WERI-Rb-1 (cell line): ENCODE measurements at places on chromosomes 2 and 18.

DNA sequence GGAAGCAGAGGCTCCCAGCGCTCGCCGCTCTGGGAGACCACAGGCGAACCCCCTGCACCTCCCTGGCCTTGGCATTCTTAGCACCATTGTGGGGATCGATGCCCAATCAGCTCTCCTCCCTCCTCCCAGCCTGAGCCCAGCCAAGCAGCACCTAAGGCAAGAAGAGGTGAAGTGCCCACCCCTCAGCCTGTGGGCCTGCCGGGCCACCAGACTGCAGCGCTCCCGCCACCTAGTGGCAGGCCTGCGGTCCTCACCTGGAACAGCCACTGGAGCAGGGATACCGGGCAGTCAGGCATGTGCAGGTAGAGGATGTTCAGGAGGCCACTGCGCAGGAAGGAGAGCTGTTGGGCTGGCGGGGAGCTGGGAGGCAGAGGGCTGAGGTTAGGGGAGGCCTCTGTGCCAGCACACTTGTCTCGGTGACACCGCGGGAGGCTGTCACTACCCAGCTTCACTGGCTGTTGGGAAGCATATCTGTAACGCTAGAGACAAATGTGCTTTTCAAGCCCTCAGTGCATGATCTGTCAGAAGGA is 35.2 kb downstream of the FAM178B start:
- DNase-seq = peak; percentile 86

DNA sequence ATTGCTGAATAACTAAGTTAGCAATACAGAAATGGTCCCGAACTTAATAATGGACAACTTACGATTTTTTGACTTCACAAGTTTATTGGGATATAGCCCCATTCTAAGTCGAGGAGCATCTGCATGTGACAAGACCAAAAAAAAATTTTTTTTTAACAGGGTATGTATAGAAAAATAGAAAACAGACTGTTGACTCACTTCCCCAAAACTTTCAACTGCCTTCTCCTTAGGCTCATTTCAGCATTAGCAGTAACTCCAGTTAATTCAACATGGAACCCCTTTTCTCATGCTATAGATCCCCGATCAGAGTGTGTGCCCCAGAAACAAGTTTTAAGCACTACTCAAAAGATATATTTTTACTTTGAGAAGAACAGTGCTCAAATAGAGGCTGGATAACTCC is 5.4 kb downstream of the CD302 start:
- no peak for DNase-seq

- DNase-seq = no peak
These were observed 237.2 kb upstream of the COPS8 start for GRCh38 chr2:236848501-236848900.

- no peak for DNase-seq
These were observed 2.5 kb downstream of the MPPE1 start for GRCh38 chr18:11905613-11906012.

- DNase-seq = no peak
These were observed 20.3 kb downstream of the PLEK start for GRCh38 chr2:68385220-68385906.

GRCh38 chr2:100739735-100740432 is 80.1 kb upstream of the NPAS2 start:
- no peak for DNase-seq

DNA sequence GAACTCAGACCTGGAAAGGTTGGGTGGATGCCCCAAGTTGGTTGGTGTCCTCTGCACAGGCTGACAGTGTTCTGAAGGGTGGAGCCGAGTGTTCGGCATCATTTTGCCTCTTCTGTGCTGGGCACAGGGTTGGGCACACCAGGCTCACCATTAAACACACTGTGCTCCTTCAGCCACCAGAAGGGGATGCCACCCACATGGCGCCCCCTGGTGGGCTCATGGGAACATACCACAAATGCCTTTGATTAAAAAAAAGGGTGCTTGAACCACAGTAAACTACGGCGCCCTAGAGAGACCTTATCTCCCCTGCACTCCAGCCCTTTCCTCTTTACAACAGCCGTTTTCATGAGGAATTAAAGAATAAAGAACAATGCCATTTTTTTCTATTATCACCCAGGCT is 89.4 kb downstream of the CELF4 start:
- DNase-seq = peak; percentile 59

DNA sequence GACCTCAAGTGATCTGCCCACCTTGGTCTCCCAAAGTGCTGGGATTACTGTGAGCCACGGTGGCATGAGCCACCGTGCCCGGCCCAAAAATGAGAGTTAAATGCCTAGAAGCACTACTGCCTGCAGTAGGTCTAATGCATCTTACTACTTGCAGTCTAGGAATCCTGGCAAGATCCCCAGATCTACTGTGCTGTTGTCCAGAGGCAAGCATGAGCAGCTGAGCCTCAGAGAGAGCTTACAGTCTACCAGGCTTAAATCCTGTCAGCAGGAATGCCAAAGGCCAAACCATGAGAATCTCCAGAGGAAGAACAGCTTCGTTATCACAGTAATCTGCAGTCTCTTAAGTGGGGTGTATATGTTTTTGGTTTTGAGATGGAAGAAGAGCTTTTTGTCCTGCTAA is 54.4 kb downstream of the XRCC5 start:
- no peak for DNase-seq

- no peak for DNase-seq
These were observed 64.7 kb upstream of the SLC8A1 start for GRCh38 chr2:40516604-40517003.

DNA sequence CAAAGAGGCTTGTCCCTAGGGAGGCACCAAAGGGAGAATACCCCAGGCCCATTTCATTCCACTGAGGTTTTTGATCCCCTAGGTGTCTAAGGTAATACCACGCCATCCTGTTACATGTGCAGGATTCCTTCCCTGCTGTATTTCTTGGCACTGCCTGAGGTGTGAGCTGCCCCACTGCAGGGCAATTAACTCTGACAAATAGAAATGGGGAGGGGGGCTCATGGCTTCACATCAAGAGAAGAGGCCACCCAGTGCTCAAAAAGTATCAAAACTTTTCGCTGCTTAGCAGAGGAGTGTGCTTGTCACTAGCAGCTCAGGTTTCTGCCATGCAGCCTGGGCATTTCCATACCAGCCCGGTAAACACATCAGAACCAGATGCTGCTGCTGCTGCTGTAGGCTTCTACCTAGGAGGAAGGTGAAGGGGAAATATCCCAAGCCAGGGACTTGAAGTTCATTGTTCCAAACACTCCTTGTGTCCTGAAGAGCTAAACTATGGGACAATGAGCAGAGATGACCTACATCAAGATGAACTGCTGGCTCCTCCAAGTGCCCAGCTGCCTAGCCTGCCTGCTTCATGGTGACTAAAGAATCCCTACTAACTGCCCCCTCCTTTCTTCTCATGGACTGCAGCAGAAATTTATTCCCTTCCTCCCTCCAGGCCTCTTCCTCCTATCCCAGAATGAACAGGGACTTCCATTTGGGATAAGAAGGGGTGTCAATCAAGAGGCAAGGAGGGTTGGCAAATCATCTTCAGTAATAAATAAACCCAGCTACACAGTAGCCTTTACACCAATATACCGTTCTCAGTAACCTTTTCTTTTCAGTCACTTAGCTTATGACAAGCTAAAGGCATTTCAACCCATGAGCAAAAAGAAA is 16.4 kb downstream of the POU3F3 start:
- no peak for DNase-seq

GRCh38 chr2:18664421-18664820 is 75.1 kb upstream of the NT5C1B start:
- DNase-seq = no peak

DNA sequence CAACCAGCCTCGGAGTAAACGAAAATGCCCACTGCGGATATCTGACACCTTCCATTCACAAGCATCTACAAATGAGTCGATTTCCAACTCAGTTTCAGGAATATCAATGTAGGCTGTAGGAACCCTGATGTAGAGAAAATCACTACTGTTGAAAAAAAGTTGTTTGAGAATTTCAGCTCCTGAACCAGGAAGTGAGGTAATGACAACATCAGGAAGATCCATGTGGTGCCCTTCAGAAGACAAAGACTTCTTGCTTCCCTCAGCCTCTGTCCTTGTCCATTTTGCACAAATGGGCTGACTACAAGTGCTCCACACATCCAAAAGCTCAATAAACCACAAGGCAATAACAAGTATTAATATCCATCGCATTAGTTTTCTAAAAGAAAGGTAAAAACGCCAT is 4.7 kb downstream of the DSEL start:
- DNase-seq = no peak

DNA sequence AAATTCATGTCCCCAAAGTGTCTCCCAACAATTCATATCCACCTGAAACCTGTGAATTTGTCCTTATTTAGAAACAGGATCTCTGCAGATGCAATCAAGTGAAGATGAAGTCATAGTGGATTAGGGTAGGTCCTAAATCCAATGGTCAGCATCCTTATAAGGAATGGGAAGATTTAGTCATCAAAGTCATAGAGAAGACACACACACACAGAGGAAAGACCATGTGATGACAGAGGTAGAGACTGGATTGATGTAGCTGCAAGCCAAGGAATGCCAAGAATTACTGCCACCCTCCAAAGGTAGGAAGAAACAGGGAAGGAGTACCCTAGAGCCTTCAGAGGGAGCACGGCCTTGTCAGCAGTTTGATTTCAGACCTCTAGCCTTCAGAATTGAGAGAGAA is 17.7 kb downstream of the ADD2 start:
- no peak for DNase-seq

GRCh38 chr2:141468761-141469160 is 662.1 kb downstream of the LRP1B start:
- no peak for DNase-seq

- DNase-seq = no peak
These were observed 17.2 kb downstream of the SP110 start for GRCh38 chr2:230202430-230203109.

DNA sequence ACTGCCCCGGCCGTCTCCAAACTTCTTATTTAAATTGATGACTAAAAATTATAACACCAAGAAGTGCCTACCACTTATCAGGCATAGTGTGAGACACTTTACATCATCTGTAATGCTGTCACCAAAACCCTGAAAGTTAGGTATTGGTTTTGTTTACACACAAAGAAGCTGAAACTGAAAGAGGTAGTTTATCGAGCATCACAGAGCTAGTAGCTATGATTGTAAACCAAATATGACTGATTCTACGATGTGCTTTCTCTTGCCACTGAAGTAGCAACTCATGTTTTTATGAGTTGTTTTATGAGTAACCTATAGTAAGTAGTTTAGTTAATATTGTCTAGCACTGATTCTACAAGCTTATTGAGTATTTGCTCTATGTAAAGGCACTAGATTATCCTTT is 31.5 kb downstream of the DYNC1I2 start:
- DNase-seq = no peak

- DNase-seq = no peak
These were observed 21.7 kb downstream of the KIAA1328 start for GRCh38 chr18:36850527-36851201.

DNA sequence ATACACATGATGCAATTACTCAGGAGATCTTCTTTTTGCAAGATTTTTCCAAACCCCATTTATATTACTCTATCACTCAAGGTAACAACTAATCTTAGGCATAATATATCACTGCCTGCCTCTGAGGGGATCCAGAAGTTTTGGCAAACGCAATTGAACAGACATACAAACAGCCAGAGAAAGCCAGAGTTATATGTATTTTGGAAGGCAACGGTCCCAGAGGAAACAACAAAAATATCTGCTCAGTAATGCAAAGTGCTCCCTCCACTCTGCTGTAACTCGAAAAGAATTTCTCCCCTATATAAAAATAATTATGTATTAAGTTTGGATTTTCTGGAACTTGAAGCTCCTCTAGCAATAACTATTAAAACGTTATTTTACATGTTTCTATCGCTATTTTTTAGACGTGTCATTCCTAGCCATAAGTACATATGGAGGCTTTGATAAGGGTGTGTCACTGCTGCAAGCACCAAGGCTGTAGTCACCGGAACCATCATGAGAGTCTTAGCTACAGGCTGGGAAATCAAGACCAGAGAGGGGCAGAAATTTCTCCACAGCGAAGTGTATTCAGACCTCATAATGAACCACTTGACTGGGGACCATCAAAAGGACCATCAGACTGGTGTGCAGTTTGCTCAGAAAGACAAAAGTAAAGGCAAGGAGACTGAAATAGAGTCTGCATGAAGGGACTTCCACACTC is 3.7 kb upstream of the GKN1 start:
- no peak for DNase-seq

DNA sequence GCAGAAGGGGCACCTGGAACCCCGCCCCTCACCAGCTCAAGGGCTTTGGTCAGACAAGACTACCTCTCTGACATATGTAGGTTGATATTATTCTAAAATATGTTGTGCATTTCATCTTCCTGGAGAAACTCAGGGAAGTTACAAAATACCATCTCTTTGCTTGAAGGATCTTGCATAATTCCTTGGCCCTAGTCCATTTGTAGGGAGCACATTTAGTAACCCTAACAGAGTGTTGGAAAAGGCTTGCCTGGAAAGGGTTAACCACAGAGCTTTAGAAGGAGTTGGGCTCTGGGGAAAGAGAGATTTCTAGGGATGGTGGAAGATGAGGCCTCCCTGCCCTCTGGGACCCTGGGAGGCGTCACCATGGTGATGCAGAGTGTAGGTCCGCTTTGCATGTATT is 143.0 kb upstream of the SLC1A4 start:
- DNase-seq = no peak

- DNase-seq = no peak
These were observed 28.8 kb downstream of the LONRF2 start for GRCh38 chr2:100293341-100294161.

GRCh38 chr2:241617431-241618154 is 19.4 kb downstream of the THAP4 start:
- no peak for DNase-seq

- DNase-seq = no peak
These were observed 407.6 kb upstream of the MYT1L start for GRCh38 chr2:2738684-2739083.

DNA sequence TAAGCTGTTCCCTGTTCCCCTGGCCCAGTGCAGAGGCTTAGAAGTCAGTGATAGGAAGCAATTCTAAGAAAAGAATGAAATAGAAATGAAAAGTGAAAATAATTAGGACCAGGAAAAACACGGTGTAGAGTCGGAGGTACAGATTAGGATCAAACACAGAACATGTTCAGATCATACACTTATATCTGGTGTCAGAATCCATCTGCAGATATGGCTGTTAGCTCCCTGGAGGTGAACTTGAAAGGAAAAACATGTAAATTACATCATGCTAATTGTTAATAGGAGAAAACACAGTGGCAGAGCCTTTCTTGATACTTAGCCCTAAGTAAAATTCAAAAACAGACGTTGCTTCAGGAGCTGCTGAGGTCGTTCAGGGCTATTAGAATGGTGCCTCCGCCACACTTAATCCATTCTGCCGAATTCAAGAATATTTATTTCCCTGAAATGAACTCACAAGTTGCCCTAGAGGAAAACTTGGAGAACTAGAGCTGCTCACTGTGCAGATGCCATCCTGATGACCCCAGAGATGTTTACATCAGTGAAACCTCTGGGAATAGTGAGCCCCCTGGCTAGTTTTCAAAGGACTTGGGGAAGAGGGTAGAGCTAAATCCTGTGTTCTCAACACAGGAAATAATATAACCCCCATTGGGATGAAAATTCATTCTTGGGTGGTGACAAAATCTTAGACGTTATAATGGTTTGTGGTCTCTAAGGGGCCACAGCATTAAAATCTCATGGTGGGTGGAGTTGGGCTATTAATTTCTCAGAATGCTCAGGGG is 27.5 kb downstream of the LPIN1 start:
- DNase-seq = no peak

- no peak for DNase-seq
These were observed 30.3 kb downstream of the DPP10 start for GRCh38 chr2:114472726-114473125.

GRCh38 chr18:45854036-45854586 is 28.6 kb downstream of the SIGLEC15 start:
- peak; percentile 62 for DNase-seq
